Stimulated activated CD8-positive, alpha-beta memory T cell treated with anti-CD3 and anti-CD28 coated beads, Interleukin-7, amount 100 ng/mL, for 4 hours (primary cell): ENCODE measurements at places on chromosomes 6 and 20.

- DNase-seq = no peak
Observed at GRCh38 chr6:111265842-111266241, 178.5 kb downstream of the SLC16A10 start.

GRCh38 chr6:83891586-83891985, 32.1 kb downstream of the CYB5R4 start:
- DNase-seq = no peak

DNA sequence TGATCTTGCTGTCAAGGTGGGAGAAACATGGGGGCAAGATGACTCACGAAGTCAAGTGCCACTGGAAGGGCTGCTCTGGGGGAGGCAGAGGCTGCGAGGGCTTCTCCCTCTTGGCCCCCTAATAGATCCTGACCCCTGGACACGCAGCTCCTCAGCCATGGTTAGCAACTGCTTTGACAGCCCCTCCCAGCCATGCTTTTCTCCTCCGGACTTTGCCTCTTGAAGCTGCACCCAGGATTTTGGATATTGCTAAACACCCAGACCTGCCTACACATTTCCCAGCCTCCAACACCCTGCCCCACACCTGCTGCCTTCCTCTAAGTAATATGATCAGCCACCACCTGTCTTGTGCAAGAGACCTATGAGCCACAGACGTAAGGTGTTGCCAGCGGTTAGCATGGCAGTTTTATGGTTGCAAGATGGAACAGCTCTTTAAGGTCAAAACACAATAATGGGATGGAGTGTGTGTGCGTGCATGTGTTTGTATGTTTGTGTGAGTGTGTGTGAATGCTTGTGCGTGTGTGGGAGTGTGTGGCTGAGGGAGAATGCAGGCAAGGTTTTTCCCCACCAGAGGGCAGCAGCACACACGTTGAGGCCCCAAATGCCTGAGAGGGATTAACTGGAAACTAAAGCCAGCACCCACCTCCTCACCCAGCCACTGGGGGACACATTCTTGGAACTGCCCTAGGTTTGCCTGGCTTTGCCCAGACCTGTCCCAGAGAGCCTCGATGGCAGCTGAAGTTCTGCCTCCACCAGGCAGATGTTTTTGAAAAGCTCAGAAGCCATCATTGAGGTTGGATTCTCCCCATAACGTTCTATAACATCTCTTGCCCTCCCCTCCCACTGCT, 2.5 kb downstream of the IP6K3 start:
- peak; percentile 53 for DNase-seq

- DNase-seq = peak; percentile 27
Observed at GRCh38 chr20:46174469-46175126, 56.5 kb downstream of the CD40 start.

GRCh38 chr20:1526896-1527295, 30.6 kb downstream of the SIRPD start:
- DNase-seq = no peak

DNA sequence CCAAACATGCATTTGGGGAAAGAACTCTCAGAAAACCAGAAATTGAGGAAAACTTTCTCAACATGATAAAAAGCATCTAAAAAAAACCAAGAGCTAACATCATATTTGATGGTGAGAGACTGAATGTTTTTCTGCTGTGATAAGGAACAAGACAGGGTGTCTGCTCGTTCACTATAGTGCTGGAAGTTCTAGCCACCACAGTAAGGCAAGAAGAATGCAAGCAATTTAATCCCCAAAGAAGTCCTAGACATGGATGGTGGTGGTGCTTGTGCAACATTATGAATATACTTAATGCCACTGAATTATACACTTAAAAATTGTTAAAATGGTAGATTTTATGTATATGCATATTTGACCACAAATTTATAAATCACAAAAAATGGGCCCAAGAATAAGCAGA, 53.4 kb downstream of the LYRM2 start:
- DNase-seq = no peak

- no peak for DNase-seq
Observed at GRCh38 chr20:30816182-30816645, 441.2 kb upstream of the DEFB115 start.

GRCh38 chr20:25623225-25623735, 534 bp downstream of the NANP start:
- DNase-seq = peak; percentile 6

DNA sequence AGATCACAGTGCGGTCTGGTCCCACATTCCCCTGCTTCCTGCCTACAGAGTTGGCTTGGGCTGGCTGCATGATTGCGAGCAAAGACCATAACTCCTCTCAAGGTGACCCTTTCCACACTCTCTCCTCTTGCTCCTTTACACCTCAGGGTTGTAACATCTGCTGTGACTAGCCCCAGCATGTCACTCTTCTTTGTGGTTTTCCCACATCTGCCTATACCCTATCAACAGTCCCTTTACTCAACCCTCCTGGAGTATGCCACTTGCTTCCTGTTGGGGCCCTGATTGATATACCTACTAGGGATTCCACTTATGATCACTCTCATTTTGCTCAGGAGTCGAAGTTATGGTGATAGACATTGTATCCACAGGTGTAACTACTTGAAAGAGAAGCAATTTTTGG, 58.9 kb upstream of the SGK1 start:
- DNase-seq = no peak

- peak; percentile 45 for DNase-seq
Observed at GRCh38 chr6:158869826-158870648, 50.9 kb upstream of the EZR start.

DNA sequence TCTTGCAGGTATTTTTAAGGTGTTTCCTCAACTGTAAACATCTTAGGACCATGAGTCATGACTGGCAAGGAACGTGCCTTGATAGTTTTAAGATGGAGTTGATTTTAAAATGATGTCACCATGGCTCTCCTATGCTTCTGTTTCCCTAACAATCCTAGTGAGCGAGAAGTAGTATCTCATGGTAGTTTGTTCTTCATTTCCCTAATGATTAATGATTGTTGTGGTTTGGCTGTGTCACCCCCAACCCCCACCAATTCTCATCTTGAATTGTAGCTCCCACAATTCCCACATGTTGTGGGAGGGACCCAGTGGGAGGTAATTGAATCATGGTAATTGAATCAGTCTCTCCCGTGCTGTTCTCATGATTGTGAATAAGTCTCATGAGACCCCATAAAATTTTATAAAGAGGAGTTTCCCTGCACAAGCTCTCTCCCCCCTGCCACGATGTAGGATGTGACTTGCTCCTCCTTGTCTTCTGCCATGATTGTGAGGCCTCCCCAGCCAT, 16.8 kb upstream of the BNIP5 start:
- no peak for DNase-seq

DNA sequence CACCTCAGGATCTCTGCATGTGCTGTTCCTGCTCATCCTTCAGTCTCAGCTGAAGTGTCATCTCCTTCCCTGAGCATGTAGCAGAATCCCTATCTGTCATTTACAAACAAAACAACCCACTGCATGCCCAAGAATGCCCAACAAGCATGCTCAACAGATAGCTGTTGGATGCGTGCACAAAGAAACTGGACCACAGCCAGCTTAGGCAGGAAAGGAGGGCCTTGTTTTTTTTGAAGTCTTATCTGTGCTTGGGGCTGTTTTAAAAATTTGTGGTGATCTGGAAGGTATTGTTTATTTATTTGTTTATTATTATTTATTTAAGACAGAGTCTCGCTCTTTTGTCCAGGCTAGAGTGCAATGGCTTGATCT, 18.5 kb upstream of the SLC16A10 start:
- no peak for DNase-seq
